ENCODE measurements at places on chromosomes 1 and 21.

DNA sequence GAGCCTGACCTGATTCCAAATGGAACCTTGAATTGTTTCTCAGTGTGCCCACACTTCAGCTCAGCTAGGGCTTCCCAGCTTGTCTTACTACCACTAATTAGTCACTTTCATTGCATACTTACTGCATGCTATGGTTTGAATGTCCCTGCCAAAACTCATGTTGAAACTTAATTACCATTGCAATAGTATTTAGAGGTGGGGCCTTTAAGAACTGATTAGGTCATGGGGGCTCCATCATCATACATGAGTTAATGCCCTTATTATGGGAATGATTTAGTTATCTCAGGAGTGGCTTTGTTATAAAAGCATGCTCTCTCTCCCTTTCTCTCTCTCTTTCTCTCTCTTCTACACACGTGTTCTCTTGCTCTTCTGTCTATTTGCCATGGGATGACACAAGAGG is 68.3 kb downstream of the NENF start:
- no peak for DNase-seq

DNA sequence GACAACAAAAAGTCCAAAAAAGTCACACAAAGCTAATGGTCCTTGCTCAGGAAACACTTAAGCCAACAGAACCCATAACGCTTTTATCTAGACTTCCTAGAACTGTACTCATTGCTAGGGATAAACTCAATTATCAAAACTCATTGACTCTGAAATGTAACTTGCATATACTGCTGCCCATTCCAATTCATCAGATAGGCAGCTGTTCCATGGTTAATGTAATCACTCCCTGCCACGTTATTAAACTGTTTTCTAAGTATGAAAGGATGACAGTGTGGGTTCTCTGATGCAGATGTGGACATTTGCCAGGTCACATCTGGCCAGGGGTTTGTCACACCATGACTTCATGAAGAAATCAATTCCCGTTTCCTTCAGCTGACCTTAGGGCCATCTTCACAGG is 30.3 kb upstream of the DNAJC11 start:
- DNase-seq, result no peak

- DNase-seq, result no peak
These were observed 27.3 kb downstream of the EIF4G3 start for GRCh38 chr1:21149430-21149854.

- no peak for DNase-seq
These were observed 76.0 kb downstream of the STUM start for GRCh38 chr1:226624526-226624925.

- no peak for DNase-seq
These were observed 6.8 kb downstream of the RRAGC start for GRCh38 chr1:38852780-38853179.

DNA sequence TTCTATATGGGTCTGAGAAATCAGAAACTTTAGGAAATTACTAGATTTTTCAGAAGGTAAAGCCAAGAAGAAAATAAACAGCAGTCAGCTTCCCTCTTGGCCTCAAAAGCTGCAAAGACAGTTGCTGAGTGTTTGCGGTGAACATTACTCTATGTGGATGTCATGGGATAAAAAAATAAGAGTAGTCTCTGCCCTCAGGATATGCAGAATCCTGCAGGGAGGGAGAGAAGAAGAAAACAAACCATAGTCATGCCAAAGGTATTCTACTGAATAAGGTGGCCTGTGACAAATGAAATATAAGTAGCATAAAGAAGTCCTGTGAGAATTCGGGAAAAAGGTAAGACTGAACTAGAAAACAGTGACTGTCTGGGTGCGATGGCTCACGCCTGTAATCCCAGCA is 19.0 kb downstream of the YARS1 start:
- DNase-seq, result no peak

DNA sequence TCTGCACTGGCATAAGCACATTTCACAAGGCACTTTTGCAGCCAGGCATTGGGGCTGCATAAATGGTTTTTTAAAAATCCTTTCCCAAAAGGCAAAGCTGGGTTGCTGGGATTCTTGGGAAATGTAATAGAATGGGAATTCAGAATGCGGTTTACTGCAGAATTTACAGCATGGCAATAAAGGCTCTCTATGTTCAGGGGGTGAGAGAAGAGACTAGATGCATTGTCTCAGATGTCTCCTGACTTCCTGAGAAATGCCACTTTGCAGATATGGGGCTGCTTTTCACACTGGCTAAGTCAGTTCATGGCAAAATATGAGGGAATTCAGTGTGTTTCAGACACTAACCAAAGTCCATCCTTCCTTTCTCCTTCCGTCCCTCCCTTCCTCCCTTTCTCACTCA is 13.5 kb downstream of the FCGR2B start:
- DNase-seq, result no peak

- DNase-seq, result no peak
These were observed 122.1 kb upstream of the ZNF648 start for GRCh38 chr1:182183606-182184005.

Data from NB4 (cell line).